ENCODE measurements at places on chromosomes 4 and X.

- DNase-seq: no peak
Observed at GRCh38 chr4:68267433-68267944, 22.0 kb upstream of the TMPRSS11B start.

GRCh38 chr4:41339812-41340809, 83.4 kb downstream of the UCHL1 start:
- DNase-seq: no peak

DNA sequence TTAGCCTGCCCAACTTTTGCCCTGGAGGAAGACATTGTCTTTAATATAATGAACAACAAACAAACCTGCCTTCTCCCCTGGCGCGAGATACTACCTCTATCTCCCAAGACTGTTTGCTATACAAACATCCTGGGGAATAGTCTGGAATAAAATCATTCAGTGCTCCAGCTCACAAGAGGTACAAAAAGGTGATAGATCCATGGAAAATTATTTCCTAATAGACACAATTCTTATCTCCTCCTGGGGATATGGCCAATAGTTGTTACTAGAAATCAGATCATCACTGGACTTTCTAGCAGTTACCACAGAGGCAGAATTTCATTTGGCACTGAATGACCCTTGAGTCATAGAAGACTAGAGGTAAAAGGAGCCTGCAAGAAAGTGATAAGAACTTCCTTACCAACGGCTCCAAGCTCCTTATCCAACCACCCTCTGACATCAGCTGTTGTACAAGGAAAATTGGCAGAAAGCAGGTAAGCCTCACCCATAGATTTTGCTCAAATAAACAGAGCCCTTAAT, 38.1 kb downstream of the MID1 start:
- no peak for DNase-seq

GRCh38 chrX:134669378-134670098, 11.3 kb upstream of the PLAC1 start:
- no peak for DNase-seq

DNA sequence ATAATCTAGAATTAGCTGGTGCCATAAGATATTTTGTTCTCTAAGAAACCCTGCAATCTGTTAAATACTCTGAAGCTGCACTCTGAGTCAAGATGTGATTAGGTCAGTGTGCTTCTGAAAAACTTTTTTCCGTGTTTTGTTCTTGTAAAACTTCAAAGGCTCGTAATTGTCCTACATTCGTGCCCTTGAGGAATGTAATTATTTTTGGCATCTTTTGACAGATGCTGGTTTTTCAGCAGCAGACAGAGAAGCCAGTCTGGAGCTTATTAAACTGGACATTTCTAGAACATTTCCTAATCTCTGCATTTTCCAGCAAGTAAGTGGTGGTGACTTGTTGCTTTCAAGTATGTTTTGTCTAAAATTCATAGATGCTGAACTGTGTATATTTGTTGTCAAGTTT, 36.8 kb upstream of the TADA2B start:
- DNase-seq: no peak

- DNase-seq: no peak
Observed at GRCh38 chrX:151703487-151703886, 8.2 kb downstream of the PRRG3 start.

DNA sequence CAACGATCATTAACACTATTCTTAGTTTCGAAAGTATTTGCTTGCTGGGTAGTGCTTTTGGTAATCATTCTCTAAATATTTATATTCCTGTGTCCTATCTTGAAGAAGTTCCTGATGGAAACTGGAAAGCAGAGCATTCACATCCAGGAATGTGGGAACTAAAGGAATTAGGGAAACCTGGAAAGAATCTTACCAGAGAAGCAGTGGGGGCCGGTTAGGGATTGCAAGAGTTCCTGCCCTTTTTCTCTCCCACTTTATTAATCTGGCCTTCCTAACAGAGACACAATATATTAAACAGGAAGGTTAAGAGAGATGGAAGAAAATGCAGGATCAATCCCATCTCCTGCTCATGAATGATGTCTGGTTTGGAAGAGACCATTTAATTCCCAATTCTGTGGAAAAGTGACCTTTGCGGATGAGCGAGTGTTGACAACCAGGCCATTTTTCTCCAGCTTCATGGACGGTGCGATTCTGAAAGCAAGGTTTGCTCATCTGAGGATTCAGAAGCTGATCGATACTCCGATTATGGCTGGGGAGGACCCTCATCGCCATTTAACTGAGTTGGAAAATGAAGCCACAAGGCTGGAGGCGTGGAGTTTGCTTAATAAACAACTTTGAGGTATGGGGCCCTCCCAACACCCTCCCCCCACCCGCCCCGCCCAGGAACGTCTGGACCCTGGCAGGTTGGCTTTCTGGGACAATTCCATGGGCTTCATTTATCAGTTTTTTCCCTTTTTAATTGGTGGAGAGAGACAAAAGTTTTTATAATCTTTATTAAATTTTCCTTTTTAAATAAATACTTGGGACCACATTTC, 52.3 kb downstream of the C4orf51 start:
- no peak for DNase-seq

DNA sequence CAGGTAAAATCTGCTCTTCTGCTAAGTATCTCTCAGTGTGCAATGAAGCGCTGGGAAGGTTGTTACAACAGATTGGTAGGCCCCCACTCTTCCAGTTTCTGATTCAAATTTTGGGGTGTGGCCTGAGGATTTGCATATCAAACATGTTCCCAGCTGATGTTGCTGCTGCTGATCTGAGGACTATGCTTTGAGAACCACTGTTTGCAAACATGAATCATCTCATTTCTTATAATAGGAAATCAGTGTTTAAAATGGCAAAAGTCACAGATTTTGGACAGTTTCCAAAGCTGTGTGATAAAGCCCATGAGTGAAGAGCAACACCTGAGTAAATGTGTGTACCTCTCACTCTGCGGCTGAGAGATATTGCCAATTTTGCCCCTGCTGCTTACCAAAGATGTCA, 36.2 kb upstream of the NDNF start:
- DNase-seq: no peak

GRCh38 chrX:119181491-119181890, 53.9 kb upstream of the KIAA1210 start:
- DNase-seq: no peak

DNA sequence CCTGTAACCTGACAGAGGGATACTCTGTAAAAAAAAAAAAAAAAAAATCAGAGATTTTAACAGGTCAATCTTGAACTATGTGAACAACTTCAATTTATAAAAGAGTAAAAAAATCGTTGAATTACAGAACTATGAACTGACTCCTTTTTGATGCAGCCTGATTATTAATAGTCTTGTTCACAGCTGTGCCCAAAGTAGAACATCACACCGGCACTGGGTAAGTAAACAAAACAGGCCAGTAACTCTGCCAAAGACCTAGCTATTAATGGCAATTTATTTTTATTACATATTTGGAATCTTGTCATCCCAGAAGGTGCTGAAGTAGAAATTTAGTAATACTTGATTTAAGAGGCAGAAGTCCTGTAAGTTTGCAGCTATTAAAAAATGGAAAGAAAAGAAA, 31.4 kb downstream of the CPE start:
- DNase-seq: no peak

DNA sequence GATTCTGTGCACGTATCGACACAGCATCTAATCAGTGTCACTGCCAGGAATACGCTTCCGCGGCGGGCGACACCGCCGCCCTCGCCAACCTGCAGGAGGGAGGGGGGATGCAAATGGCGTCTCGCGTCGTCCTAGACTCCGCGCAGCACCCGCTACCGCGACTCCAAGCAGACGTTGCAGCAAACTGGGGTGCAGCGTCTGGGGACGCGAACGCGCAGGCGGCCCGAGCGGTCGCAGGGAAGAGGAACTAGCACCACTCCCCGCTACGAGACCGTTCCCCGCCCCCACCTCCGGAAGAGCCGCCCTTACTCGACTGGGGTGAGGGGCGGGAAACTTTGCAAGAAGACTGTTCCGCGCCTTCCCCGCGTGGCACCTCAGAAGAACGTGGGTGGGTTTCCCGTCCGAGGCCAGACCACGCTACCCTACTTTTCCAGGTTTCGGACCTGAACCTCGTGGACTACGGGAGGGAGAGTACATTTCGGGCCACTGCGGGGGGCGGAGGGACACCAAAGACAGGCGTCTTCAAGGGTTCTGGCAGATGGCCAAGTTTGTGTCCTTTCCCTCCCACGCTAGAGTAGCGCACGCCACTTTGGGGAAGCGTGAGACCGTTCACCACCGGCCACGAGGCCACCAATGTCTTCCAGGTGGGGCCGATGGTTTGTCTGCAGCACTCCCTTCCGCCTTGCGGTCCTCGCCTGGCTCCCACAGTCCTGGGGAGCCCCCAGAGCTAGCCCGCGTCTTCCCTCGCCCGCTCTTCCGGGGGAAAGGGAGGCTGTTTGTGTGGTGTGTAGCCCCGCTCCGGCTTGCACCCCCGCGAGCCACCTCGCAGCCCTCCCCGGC, 78.0 kb upstream of the BCOR start:
- DNase-seq: peak; percentile 41

GRCh38 chrX:124529786-124530185, 183.4 kb downstream of the SH2D1A start:
- no peak for DNase-seq

- DNase-seq: no peak
Observed at GRCh38 chrX:1341545-1342184, 5.1 kb downstream of the IL3RA start.

- no peak for DNase-seq
Observed at GRCh38 chrX:31091819-31092218, 20.0 kb upstream of the FTHL17 start.

GRCh38 chr4:81746071-81746470, 274.4 kb upstream of the RASGEF1B start:
- DNase-seq: no peak

DNA sequence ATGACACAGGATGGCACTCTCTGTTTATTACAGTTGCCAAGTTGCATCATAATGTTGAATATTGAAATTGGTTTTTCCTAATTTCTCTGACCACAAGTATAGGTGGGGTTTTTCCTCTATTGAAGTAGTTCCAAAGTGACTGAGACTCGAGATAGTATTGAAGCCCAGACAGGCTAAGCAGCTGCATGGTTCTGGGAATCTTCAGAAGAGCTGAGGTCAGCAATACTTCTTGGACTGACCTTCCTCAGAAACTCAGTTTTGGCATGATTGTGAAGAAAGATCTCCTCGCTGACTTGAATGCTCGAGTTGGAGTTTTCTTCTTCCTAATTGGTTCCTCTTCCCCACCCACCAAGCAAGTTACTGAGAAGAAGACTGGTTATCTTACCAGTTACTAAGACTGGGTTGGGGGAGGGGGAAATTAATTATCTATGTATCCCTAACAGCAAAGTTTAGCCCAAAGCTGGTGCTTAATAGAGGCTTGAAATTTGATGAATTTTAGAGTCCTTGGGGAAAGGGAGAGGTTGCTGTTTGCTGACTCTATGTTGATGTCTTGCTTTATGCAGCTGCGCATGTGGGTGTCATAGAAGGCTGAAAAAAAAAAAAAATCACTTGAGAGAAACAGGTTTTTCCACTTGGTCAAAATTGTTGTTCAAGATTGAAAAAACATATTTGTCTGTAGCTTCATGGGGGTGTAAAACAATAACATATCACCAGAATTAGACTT, 91.1 kb downstream of the P2RY10 start:
- DNase-seq: no peak

DNA sequence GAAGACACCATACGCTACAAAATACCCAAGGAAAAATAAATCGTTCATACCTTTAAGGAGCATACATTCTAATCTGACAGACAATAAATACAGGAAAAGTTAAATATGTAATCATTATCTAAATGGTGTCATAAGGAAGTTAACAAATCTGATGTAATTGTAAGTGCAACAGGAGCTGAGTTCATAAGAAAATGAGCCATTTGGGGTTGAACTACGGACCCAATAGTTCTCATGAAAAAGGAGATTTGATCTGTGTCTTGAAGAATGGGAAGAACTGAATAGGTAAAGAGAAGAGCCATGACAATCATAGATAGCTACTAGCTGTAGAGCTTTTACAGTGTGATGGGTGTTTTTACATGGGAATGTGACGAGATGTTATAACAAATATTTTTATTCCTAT, 175.6 kb downstream of the ANKRD50 start:
- DNase-seq: no peak

GRCh38 chrX:46683048-46683447, 75.9 kb downstream of the SLC9A7 start:
- DNase-seq: no peak

- no peak for DNase-seq
Observed at GRCh38 chr4:5357870-5358269, 306.6 kb downstream of the STK32B start.

All from stimulated activated CD8-positive, alpha-beta memory T cell treated with anti-CD3 and anti-CD28 coated beads, Interleukin-4, amount 100 ng/mL, for 1 hour (primary cell).